ENCODE measurements at places on chromosomes 3 and 15.

DNA sequence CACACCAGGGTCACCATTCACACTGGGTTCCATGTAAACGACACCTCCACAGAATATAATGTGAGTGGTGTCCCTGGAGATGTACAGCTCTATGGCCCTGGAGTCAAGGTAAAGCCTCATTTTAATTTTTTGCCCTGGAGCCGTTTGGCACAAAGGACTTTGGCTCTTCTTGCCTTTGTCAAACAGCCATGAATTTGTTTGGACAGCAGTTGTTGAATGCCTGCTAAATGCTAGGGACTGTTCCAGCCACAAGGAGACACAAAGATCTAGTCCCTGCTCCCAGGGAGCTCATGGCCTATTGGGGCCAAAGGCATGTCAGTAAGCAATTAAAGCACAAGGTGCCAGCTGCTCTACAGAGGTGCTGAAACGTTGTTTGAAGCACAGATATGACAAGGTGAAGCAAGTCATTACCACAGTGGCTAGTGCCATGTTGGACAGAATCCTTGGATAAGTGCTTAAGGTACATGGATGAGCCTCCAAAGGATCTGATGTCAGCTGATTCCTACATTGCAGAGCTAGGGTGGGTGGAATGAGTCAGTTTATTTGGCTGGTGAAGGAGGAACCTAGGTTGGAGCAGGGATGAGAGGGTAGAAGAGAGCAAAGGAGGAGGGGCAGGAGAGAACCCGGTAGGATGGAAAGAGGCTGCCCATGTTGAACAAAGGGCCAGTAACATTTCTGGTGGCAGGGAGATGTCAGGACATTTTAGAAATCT is 171.9 kb upstream of the CTDSPL start:
- no peak for DNase-seq

DNA sequence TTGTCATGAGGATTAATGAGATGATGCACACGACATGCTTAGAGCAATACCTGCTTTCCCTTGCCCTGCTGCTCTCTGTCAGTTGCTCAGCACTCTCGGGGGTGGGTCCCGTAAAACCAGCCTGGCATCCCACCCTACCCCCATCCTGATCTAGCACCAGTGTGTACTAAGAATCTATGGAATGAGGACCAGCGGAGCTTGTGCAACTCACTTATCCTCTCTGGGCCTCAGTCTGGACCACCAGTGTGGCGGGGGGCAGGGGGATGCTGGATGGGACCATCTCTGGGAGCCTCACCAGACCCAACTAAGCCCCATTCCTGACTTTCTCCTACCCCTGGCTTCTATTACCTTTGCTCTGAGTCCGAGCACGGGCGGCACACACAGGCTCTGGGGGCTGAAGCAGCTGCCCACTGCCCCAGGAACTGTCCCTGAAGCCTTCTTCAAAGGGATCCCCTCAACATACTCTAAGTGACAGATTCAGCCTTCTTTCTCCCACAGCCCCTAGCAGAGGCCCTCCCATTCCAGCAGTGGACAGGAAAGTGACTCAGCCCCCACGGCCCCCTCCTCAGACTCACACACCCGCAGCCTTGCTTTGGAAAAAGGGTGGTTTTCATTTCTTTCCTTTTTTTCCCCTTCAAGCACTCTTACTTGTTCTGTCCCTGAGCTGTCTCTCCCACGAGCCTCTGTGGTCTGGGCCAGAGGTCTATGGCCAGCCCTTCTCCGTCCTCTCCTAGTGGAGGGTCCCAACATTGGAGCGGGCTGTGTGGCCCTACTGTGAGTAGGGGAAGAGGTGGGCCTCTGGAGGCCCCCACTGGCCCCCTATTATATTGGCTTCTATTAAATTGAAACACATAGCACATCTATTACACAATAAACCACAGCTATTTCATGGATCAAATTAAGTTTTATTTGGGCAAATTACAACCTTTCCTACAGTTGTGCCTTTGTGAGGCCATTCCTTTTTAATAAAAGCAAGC is 100.3 kb downstream of the SMAD6 start:
- no peak for DNase-seq

- DNase-seq, result no peak
These were observed 100.0 kb upstream of the PPP2R3A start for GRCh38 chr3:135865553-135865952.

DNA sequence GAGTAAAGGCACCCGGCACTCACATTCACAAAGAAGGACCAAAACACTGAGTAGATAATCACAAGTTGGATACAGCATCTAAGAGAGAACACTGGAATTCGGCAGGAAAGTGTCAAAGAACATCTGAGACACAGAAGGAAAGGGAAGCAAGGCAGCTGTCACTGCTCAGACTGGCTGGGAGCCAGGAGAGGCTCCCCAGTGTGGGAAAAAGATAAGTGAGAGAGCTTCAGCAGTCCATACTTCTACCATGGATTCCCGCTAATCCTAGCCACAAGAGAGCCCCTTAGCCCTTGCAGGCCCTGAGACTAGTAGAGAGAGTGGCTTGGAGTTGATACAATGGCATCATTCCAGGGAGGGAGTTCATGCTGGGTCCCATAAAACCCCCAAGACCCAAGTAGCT is 36.7 kb upstream of the CP start:
- no peak for DNase-seq

GRCh38 chr3:124478830-124479229 is 251.4 kb upstream of the UMPS start:
- DNase-seq, result no peak

DNA sequence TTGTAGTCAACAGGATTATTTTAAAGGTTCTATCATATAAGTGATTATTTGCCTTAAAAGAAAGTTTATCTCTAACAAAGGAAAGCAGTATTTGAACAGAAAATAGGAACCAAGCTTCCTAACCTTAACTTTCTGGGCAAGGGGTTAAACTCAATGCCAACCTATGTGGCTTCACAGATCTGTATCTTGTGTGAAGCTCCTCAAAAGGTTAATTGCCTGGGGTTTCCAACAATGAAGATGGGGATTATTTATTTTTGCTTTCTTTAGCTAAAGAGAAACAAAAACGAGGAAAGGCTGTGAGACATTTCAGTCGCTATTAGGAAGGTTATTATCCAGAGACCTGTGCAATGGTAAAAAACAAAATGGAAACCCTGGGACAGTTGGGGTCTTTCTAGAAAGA is 1.1 kb upstream of the WDR82 start:
- no peak for DNase-seq

DNA sequence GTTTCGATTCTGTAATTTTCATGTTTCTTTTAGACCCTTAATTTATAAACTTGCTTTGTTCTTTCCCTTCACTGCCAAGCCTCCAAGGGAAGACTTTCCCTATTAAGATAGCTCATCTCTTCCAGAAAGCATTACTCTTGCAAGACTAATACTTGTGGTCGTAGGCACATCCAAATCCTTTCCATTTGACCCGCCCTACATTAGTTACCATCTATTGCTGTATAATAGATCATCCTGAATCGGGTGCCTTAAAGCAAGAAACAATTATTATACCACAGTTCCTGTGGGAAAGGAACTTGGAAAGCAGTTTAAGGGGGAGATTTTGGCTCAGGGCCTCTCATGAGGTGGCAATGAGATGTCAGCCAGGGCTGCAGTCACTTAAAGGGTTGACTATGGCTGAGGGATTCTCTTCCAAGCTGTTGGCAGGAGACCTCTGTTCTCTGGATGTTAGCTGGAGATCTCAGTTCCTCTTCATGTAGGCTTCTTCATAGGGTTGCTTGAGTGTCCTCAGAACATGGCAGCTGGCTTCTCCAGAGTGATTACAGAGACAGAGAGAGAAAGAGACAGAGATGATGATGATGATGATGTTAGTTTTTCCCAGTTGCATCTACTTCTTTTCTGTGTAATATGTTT is 570.4 kb upstream of the TGFBR2 start:
- no peak for DNase-seq

DNA sequence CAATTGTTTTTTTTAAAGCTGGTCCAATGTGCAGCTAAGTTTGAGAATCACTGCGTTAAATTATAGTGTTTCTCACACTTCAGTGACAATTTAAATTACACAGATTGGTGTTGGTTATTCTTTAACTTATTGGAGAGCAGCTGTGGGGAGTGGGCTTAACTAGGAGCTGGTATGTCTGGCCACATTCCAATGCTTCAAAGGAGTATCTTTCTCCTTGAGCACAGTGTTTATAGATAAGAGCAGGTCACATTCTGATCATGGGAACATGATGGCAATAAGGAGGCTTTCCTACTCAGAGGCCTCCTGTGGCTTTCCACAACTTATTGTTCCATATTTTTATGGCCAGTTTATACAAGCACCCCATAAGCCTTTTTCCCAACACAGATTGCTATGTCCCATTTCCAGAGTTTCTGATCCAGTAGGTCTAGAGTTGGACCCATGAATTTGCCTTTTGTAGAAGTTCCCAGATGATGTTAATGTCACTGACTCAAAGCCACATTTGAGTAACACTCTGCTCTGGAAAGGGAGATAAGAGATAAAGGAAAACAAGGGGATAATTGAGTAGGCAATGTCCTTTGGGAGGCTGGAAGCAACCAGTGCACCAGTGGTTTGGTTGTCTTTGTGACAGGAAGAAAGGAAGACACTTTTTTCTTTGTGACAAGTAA is 33.0 kb upstream of the PLSCR4 start:
- no peak for DNase-seq

- DNase-seq, result no peak
These were observed 74.6 kb downstream of the TGFBR2 start for GRCh38 chr3:30680789-30681648.

- DNase-seq, result no peak
These were observed 22.3 kb upstream of the SMCO1 start for GRCh38 chr3:196537319-196537984.

- no peak for DNase-seq
These were observed 5.6 kb upstream of the RPP25 start for GRCh38 chr15:74962219-74962618.

DNA sequence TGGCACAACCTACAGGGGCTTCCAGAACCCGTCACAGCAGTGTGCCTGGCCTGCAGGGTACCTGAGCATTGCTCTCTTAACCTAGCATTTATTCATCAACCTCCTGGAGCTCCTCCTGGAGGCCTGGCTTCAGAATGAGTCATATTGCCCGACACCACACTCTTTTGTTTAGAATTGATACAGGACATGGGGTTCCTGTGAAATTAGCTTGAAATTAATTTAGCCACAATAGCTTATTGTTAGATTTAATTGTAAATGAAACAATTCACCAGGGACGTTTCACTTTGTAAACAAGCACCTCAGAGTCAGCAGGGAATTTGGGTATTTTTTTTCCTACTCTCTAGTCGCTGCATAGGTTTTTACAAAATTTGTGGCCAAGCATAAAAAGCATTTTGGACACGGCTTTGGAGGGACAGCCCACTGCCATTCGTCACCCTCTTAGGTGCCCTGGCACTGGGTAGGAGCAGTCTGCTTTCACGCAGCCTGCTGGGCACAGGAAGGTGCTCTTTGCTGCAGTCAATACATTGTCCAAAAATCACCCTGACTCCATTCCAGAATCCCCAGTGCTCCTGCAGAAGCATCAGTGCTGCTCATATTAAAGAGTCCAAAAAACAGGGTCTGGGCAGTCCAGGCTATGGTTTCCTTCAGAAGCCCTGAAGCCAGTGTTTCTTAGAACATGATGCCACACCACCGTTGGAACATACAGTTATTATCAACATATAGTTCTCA is 60.8 kb upstream of the MEF2A start:
- no peak for DNase-seq

DNA sequence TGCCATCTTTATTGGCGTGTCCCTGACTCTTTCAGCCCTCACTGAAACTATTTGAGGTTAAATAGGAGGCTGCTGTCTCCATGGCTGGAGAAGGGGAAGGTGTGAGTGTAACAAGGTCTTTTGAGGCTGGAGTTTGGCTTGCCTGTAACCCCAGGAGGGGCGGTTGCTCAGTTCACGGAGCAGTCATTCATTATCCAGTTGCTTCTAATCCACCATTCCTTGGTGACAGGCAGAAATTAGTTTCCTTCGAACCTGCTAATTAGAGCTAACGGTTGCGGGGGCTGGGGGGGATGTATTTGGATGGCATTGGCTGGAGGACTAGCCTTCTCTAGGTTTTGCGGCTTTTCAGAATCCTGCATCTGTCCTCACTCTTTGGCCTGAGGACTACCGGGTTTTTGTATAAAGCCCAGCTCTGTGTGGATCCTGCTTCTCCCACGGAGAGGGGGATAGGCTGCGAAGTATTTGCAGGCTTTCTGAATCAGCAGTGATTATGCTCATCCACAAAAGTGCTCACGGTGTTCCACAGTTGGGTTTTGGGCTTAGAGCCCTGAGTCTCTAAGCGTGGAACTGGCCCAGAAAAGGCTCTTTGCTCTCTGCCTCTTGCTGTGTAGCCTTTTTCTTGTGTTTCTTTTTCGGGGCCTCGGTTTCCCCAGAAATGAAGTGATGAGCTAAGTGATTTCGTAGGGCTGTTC is 18.6 kb downstream of the FGD5 start:
- no peak for DNase-seq

- DNase-seq, result no peak
These were observed 21.4 kb downstream of the FAH start for GRCh38 chr15:80174017-80174746.

- no peak for DNase-seq
These were observed 65.1 kb downstream of the HMCES start for GRCh38 chr3:129343643-129344360.

DNA sequence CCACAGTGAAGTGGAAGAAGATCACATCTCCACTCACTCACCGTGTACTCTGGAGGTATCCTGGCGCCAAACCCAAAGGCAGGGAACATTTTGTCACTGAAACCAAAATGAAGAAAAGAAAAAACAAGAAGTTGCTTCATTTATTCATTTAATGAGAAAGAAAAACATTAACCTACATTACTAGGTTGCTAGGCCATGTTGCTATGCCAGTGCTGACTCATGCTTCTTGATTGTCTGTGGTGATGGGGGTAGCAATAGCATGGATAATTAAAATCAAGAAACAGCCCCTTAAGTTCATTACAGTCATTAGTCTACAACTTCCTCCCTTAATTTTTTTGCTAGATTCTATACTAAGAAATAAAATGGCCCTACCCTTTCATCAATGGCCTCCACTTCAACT is 52.7 kb upstream of the MRPL3 start:
- no peak for DNase-seq

DNA sequence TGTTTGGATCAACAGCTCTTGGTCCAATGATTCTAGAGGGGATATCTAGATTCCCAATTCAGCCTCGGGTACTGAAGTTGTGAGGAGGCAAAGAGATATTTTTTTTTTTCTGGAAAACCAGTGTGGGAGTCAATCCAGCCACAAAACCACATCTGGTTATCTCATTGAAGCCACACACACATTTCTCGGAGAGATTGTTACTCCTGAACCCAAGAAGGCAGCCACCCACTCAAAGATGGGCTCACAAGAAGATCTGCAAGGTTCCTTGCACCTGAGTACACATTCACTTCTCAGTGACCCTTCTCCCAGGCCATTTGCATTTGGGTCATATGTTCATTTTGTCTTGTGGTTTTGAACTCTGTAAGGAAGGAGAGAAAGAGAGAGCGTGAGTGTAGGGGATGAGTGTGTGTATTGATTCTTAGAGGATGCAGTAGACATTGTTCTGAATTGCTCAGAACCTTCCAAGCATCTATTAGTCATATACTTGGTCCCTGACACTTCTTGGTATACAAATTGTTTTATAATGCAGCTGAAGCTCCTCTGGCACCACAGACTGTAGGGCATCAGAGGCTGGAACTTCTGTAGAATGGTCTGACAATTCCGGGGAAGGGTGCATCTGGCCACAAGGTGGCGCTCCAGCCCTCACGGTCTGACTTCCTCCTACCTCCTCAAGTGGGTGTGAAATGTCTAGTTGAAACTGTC is 39.3 kb upstream of the TRA2B start:
- DNase-seq, result peak; percentile 90

- DNase-seq, result no peak
These were observed 54.2 kb upstream of the CMTM8 start for GRCh38 chr3:32184187-32184730.

All from osteocyte (in vitro differentiated cells).